ENCODE measurements at places on chromosomes 5 and 9.

DNA sequence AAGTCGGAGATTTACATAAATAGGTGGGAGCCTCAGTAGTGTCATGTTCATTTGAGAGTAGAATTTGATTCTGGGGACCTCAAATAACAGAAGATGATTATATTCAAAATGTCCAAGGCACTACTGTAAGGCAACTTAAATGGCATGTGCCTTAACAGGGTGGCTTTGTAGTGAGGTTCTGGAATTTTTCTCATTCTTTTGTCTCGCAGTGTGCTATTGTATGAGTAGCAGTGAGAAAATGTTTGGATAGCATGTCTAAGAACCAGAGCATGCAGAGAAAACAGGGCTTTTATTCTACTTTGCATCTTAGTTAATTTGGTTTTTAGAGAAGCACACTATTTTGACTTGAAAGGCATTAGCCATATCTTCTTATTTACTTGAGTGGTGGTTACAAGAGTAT, 25.0 kb downstream of the MAST4 start:
- DNase-seq = no peak

DNA sequence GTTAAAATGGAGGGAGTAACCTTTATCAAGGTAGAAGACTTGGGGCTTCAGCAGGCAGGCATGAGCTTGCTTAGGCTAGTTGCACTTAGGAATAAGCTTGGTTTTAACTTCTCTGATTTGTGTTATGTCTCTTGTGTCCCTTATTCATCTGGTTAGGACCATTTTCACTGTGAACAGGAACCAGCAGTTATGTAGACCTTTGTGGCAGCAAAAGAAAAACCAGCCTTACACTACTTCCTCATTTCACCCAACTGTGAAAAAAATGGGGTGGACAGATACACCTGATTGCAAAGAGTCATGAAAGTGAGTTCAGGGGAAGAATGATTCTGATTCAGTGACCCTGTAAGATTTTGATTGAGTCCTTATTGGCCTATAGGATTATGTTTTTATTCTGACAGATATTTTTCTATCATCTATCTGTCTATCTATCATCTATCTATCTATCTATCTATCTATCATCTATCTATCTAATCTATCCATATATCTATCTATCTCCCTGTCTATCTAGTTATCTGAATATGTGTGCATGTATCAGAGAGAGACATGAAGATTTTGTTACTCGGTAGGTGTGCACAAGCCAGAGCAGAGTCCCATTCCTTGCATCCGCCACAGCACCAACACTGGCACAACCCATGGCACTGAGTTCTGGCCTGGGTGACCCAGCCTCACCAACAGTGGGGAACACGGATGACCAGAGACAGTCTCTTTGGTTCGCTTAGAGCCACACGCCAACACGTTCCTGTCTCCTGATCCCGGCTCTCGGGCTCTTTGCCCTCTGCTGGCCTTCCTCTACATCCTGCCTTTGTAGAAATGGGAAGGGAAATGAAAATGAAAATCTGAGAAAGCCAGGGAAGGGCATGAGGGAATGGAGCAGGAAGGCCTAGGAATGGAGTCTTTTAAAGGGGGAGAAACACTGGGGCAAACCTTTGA, 1.3 kb upstream of the ZNF366 start:
- DNase-seq = no peak

DNA sequence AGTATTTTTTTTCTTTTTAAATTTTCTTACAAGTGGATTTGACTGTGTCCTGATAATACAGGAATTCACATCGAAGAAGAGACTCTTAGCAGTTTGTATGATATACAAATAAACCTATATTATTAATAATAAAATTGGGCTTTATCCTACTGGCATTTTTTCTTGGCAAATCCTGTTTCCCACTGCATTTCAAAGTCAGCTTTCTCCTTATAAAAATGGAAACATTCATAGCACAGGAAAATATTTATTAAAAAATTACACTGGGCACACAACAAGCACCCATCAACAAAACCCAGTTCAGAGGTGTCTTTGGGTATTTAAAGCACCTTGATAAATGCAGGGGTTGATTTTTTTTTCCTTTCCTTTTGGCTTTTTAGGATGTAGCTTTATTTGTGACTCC, 200.9 kb downstream of the MEF2C start:
- DNase-seq = no peak

DNA sequence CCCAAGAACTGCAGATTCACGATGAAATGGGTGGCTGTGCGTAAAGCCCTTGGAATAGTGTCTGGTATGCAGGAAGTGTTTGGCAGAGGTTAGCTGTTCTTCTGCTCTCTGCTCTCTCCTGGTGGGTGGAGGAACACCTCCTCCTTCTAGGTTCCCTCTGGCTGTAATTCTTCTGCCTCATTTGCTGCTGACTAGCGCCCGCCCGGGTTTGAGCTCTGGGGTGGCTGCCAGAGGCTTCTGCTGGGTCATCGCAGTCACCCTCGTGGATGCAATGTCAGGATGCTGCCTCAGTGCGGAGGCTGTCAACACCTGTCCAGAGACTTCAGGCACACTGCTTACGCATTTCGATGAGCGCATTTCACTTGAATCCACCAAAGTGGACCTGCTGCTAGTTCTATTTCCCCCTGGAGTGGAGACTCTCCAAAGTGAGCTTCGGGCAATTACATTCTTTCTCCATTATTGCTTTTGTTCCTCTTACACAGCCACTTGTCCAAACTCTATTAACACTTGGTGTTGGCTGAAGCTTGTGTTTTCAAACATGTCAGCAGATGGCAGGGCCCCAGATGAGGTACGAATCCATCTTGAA, 11.7 kb downstream of the DOCK2 start:
- no peak for DNase-seq

DNA sequence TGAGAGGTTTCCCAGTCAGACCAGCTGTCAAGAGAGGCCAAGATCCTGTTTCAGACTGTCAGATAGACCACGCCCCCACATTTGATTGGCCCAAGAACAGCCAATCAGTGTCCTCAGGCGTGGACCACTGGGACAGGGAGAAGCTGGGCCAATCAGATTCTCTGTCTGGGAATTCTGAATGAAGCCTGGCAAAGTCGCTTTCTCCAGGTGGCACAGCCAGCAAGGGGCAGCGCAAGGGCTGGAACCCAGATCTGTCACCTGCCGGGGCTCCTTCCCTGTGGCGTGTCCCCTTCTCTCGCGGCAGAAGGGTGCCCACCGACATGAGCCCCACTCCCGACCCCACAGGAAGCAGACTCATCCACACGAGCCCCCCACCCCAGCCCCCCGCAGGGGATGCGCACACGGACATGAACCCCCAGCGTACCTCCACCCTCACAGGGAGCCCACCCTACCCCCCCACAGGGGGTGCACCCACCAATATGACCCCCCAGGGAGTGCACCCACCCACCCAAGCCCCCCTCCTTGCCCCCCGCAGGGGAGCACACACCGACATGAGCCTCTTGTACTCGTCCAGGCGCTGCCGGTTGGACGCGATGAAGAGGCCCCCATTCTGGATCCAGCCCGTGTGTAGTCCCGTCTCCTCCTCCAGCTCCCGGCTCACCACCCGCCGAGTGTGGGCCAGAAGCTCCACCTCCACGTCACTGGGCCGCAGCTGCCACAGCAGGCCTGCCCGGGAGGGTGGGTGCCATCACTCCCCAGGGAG, 6.1 kb downstream of the SARDH start:
- peak; percentile 56 for DNase-seq

DNA sequence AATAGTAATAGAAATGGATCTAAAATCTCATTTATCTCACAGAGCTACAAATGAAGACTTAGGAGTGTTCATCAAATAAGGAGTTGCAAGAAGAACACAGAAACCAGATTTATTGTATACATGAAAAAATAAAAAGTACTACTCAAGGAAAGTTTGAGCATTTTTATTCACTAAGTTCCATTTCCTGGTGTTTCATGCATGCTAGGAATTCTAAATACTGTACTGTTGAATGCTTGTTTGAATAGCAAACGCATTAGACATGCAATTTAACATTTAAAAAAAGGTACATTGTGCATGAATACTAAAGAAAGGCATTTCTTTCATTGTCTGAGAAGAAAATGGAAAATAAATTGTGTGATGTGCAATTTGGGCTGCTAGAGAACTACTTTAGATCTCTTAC, 52.1 kb downstream of the C6 start:
- no peak for DNase-seq

DNA sequence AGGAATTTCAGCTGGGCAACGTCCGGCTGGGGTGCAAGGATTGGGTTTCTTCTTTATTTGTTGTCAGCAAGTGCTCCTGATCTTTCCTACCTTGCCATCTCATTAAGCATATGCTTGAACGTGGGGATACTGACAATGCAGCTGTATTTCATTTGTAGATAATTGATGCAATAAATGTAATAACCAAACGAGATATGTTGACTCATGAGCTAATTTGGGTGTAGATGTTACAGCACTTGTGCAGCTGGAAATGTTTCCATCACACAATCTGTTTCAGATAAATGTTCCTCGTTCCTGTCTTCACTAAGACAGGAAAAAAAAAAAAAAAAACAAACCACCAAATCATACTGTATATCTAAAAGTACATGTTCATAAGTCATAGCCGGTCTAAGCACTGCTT, 123.8 kb downstream of the DMRT2 start:
- DNase-seq = no peak

GRCh38 chr5:90168399-90168798, 241.2 kb downstream of the CETN3 start:
- no peak for DNase-seq

DNA sequence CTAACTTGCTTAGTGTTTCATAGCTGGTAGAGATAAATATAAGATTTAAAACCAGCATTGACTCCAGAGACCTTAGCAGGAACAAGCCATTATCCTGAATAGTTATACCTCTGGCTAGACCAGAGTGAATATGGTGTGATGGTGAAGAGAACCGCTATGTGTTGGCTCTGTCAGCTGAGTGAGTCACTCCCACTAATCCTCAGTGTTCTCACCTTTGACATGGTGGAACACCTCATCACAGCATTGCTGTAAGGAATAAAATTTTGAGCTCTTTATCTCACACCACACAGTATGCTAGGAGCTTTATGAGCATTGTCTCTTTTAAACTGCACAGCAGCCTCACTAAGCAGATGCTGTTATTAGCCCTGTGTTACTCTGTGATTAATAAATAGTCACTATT, 90.7 kb upstream of the DHFR start:
- DNase-seq = no peak

DNA sequence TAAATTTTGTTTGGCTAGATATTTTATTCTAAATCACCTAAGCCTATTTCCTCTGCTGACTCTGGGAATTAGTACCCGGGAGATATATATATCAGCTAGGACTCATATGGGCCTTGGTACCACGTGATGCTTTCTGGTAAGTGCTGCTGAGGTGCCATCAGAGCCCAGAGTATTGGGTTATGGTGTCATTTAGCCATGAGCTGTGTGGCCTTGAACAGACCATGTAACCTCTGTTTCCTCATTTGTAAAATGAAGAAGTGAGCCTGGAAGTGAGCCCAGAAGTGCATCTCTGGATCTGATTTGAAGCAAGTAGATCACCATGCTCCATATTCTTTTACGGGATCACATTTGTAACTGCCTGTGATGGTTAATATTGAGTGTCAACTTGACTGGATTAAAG, 126.1 kb downstream of the GPBP1 start:
- DNase-seq = no peak

DNA sequence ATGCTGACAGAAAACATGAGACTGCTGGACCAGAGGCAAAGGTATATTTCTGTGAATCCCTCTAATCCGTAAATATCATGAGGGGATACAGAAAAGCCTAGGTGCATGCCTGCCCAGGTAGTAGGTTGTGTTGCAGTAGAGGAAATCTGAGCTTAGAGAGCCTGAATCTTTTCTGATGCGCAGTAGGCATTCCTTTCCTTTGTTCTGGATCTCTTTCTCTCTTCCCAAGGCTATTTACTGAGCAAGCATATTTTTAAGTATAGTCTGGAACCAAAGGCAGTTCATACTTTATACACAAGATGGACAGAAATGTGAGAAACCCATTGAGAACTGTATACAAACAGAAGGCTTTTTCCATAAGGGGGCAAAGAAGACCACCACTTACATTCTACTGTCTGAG, 359.3 kb downstream of the TMEM161B start:
- no peak for DNase-seq

GRCh38 chr5:138784590-138784989, 31.4 kb downstream of the CTNNA1 start:
- DNase-seq = no peak

DNA sequence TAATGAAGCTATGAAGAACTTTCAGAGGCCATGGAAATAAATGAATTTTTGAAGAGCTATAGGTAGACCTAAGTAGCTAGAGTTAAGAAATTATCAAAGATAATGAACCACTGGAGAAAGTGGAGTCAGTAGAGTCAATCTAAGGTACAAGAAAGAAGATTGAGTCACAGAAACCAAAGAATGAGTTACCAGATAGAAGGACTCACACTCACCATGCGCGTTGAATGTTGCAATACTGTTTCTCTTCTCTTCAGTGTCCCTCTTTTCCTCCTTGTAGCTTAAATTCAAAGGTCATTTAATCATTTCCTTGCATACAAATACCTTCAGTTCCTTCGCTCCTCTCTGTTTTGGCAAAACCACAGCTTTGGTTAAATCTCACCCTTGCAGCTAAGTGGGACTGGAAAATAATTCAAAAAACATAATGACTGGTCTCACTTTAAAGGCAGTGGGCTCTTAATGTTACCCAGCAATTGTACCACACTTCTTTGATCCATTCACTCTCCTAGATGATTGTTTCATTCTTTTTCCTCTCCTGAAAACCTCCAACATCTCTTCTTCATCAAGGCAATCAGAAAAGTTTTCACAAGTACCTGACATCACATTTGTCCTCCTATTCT, 58.3 kb downstream of the NIPBL start:
- DNase-seq = no peak

DNA sequence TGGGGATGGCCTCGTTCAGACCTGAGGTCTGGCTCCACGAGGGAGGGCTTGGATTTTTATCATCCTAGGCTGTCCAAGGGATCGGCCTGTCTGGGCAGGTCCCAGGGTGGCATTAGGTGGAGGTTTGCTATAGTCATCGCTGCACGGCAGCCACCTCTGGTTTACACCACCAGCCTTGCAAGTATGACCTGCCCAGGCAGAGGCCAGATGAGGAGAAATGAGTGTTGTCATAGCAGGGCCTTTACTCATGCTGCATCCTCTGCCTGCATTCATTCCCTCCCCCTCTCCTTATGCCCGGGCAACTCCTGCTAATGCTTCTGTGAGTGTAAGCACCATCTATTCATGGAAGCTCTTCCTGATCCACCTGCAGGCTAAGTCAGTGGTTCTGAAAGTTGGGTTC, 15.3 kb upstream of the NDST1 start:
- DNase-seq = no peak
